CD4-positive, alpha-beta T cell treated with Interleukin-6 at 100 ng/mL for 8 hours (primary cell): ENCODE measurements at places on chromosomes 7 and 10.

- DNase-seq: no peak
Measured at GRCh38 chr7:156897673-156898072, 4.7 kb upstream of the LMBR1 start.

- DNase-seq: no peak
Measured at GRCh38 chr10:76357726-76358415, 926.4 kb downstream of the LRMDA start.

GRCh38 chr7:135843214-135843613 is 94.6 kb upstream of the FAM180A start:
- no peak for DNase-seq

GRCh38 chr7:121182902-121183301 is 145.9 kb upstream of the WNT16 start:
- DNase-seq: no peak

DNA sequence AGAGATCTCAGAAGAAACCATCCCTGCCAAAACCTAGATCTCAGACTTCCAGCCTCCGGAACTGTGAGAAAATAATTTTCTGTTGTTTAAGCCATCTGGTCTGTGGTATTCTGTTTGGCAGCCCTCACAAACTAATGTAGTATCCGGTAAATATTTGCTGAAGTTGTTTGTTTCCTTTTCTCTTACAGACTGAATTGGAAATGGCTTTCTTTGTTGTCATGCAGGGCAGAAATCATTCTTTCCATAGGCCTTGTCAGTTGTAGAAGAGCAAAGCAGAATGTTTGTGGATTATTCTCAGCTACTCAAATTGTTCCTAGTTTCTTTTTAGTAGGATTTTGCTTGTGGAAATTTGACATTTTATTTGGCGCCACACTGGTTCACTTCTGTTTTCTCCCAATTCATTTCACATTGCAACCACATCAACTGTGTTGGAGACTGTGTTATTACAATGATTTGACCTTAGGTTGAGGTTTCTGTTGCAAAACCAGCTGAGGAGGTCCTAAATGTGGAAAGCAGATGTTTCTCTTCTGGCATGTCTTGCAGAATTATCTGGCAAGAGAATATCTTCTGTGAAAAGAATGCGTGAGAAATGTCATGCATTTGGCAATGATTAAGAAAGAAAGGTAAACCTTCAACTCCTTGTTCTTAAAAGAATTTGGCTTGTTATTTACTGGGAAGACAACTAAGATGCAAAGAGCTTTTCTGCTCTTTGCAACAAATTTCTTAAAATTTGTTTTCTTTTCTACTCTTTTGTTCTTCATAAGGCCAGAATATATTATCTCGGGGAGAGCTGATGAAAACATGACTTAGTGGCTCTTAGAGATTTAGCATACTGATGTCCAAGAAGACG is 25.8 kb downstream of the ACTA2 start:
- no peak for DNase-seq

GRCh38 chr10:14583252-14583651 is 191.4 kb downstream of the FAM107B start:
- peak; percentile 90 for DNase-seq

DNA sequence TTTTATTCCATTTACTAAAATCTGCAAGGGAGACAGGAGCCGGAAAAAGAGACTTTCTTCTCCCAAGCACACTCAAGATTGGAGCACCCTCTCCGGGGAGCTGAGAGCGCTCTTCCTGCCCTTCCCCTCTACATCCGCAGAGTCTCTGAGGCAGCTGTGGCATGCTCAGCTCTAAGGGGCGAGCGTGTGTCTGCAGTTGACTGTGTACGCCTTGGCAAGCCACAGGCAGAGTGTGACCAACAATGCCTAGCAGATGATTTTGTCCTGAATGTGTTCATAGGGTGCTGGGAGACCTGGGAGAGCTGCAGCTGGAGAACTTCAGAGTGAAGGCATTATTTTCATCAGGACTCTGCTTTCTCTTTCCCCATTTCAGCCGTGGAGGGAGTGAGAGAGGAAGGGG is 20.7 kb downstream of the MTURN start:
- DNase-seq: no peak

- no peak for DNase-seq
Measured at GRCh38 chr10:12635127-12635541, 285.8 kb downstream of the CAMK1D start.

DNA sequence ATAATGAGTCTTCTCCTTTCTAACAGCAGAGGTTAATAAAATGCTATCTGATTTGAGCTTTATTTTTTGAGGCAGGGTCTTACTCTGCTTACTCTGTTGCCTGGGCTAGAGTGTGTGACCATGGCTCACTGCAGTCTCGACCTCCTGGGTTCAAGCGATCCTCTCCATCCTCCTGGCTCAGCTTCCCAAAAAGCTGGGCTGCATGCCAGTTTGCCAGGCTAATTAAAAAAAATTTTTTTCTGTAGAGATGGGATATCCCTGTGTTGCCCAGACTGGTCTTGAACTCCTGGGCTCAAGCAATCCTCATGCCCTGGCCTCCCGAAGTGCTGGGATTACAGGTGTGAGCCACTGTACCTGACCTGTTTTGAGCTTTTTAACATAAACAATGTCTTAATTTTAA is 56.7 kb downstream of the SCD start:
- DNase-seq: no peak
